ENCODE measurements at places on chromosomes 4 and X.
A peak's percentile ranks its signal among the peaks of the same experiment; 100 is the strongest.

- DNase-seq: peak; percentile 58
Observed at GRCh38 chr4:185912779-185913178, 100.8 kb upstream of the SORBS2 start.

- DNase-seq: no peak
Observed at GRCh38 chr4:148238811-148239493, 203.3 kb downstream of the NR3C2 start.

- DNase-seq: no peak
Observed at GRCh38 chr4:81148576-81148975, 66.4 kb downstream of the PRKG2 start.

GRCh38 chr4:145797278-145797677 lies 117.3 kb downstream of the C4orf51 start:
- no peak for DNase-seq

DNA sequence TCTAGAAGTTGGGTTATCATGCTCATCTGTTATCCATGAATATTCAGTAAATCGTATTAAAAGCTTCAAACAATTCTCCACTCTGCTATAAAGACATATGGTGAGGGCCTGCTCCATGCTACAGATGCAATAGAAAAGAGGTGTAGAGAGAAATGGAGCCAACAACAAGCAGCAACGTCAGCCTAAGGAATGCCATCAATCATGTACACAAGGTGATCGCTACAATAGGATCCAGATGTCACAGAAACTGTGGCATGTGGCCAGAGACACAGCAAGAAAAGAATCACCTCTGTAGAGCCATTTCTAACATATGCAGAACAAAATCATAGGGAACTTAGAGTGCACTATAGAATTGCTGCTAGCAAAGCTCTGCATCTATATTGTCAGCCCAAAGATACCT lies 1188.1 kb downstream of the PCDH7 start:
- no peak for DNase-seq

DNA sequence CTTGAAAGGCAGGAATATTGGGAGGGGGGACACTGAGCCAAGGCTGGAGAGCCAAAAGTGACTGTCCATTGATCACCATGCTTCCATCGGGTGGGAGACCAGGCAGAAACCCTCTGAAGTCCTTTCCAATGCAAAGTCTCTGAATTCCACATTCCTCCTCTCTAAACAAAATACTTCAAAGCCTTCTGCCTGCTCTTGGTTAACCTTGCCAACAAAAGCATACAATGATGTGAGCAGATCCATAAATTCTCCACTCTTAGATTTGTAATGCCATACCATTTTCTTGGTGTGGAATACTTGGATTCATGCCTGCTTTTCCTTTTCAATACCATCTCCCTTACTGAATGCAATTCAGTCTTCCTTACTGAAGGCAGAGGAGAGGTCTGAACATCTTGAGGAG lies 74.1 kb upstream of the FAM9B start:
- DNase-seq: no peak

DNA sequence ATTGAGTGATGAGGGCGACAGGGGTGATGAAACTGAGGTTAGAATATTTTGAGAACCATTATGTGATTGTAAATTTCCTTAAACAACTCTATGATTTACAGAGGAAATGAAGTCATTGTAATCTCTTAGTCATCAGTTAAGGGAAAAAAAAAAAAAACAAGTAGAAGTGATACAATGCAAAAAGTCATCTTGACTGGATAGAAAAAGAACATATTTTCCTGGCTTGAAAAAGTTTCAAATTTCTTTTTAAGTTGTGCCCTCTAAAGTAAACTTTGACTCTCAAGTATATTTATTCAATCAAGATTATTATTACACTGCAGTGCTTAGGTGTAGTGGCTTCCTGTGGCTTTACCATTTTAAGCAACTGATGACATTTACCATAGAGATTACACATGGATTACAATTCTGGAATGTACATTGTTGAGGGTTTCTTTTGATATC lies 40.6 kb downstream of the GABRB1 start:
- DNase-seq: no peak

DNA sequence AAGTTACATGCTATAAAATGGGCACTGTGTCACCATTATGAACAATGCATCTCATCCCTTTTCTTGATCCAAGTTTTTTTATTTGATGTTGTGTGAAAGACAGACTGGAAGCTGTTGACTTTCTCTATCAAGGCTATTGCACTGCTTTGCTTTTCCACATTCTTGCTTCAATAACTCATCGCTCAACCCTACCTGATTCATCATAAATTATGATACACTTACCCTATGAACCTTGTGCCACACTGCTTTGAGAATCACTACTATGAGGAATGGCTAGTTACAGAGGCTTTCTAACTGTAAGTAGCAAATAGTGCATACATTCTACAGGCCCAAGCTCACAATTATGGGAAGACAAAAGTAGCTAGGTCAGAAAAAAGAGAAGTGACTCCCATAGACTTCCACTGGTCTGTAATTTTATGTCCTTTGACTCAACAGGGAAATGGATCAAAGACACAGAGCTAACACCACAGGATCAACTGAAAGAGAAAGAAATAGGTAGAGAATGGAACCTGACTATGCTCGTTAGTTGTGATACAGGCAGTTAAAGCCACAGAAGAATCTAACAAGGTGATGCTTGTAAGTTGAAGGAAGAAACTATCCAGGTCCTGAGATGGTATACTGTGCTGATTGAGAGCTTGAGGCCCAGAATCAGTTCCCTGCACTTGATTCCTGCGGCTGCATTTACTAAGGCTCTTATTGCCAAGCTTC lies 163.5 kb downstream of the PPP3CA start:
- DNase-seq: no peak

GRCh38 chrX:21989384-21989783 lies 42.7 kb upstream of the PHEX start:
- no peak for DNase-seq

DNA sequence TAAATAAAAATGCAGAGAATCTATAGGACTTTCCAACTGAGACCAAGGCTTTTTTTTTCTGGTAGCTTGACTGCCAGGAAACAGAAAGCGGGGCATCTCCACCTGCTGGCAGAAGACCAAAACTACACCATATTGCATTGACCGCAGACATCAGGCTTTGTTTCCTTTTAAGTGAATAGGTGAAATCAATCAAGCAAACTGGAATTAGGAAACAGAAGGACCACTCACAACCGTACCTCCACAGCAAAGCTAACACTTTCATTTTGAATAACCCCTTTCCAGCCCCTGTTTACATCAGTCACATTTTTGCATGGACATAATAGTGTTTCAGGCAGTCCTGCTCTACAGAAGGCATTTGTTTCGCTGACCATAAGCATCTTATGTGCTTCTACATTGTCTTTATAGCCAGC lies 218.2 kb downstream of the IDS start:
- no peak for DNase-seq

- DNase-seq: no peak
Observed at GRCh38 chr4:24235618-24236017, 345.8 kb upstream of the PPARGC1A start.

- no peak for DNase-seq
Observed at GRCh38 chr4:138894709-138895108, 120.9 kb upstream of the NOCT start.

DNA sequence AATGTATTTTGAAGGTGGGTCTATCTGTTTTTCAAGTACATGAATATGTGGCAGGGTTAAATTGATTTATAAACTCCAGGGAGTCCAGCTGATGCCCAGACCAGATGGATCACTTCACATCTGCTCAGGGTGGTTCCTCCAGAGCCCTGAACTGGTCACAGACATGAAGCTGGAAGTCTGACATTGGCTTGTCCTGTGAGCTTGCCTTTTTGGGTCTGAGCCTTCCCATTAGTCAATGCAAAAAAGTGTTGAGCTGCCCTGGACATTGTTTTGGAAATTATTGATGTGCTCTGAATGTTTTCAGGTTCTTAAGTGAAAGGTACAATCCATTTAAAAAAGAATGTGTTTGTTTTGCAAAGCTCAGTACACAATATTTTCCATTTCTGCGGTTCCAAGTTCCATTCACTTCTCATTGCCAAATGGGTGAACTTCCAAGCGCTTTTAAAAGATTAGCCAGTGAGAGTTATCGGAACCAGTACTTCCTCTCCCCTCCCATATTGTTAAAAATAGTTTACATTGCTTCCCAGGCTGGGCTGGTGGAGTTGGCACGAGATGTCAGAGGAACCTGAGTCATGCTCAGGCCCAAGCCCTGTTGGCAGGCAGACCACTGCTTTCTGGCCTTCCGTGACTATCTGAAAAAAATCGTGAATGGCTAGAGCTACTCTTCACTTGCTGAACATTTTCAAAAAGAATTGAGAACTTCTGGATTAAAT lies 52.1 kb downstream of the PDGFRA start:
- peak; percentile 98 for DNase-seq

DNA sequence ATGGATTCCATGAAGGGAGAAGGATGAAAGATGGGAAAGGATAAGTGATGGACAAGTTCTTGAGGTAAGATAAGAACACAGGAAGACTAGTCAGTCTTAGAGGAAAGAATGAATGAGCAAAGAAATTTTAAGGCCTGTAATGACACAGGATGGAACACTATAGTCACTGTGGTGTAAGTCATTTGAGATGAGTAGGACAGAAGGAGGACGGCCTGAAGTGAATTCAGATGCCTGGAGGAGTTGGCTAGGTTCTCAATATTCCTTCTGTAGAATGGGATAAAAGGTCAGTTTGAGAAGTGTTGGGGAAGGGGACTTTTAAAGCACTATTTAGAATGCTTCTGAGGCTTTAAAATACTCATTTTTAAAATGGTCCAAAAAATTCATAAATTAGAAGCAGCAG lies 3.9 kb downstream of the MSMO1 start:
- no peak for DNase-seq

DNA sequence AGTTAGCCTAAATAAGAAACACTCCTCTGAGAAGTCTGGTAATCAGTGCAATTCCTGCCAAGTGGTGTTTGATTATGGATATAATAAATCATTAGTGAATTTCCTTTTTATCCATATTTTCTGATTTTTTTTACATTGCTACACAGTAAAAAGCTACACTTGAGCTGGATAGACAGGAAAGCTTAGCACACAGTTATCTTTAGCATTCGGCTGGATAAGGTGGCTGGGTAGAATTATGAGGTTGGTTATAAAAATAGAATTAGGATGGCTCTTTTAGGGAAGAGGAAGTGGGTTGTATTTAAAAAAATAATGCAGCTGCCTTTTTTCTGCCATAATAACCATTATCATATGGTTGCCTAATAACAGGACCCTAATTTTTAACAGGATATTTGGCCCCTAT lies 460.6 kb downstream of the NAF1 start:
- no peak for DNase-seq

- no peak for DNase-seq
Observed at GRCh38 chr4:15598644-15599043, 56.5 kb downstream of the FBXL5 start.

- DNase-seq: no peak
Observed at GRCh38 chrX:7950865-7951264, 23.7 kb upstream of the PNPLA4 start.

GRCh38 chrX:44447214-44447613 lies 95.4 kb downstream of the FUNDC1 start:
- DNase-seq: peak; percentile 55

- no peak for DNase-seq
Observed at GRCh38 chrX:38249965-38250364, 29.3 kb upstream of the SRPX start.

GRCh38 chrX:119040432-119040831 lies 32.4 kb upstream of the CT47C1 start:
- DNase-seq: no peak

DNA sequence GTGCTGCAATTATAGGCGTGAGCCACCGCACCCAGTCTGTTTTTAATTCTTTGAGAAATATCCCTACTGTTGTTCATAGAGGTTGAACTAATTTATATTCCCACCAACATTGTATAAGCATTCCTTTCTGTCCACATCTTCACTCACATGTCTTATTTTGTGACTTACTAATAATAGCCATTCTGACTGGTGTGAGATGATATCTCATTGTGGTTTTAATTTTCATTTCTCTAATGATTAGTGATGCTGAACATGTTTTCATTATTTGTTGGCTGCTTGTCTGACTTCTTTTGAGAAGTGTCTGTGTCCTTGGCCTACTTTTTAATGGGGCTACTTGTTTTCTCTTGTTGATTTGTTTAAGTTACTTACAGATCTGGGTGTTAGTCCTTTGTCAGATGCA lies 310.9 kb upstream of the MAOA start:
- DNase-seq: no peak

DNA sequence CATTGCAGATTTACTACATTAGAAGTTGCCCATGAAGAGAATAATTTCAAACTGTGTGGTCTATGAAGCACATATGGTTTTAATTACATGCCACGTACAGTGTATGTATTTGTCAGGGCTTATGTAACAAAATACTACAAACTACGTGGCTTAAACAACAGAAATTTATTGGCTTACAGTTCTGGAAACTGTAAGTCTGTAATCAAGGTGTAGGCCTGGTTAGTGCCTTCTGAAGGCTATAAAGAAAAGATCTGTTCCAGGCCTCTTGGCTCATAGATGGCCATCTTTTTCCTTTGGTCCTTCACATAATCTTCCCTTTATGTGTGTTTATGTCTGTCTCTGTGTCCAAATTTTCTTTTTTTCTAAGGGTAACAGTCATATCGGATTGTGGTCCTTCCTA lies 1160.2 kb downstream of the FAM133A start:
- DNase-seq: no peak

DNA sequence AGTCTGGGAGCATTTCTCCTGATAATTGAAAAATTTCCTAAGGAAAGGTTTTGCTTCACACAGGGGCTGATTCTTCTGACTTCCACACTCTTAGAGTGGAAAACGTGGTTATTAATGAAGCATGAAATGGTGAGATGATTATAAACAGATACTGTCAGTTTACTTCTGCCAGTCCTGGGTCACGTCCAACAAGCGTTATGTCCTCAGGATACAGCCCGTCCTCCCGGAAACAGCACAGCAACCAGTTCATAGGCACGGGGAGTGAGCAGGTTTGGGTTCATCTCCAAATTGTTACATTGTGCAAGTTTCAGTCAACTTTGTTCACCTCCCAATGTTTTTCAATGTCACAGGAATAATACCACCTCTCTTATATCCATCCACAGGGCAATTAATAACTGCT lies 98.8 kb downstream of the NPNT start:
- peak; percentile 36 for DNase-seq

- no peak for DNase-seq
Observed at GRCh38 chrX:49161632-49162031, 926 bp upstream of the MAGIX start.
